ENCODE measurements at places on chromosomes 2 and 18. TPM values are rescaled to one million over a fixed set of nuclear protein-coding genes. Genes with fewer than 3 reads are reported as not detected.

GRCh38 chr2:232973796-232974195 is 39.3 kb downstream of the NGEF start:
- no peaks in the 10 kb centered on the region for H3K4me1 ChIP-seq
- H3K36me3 ChIP-seq: no peaks in the 10 kb centered on the region
- no peak overlapping the region for H3K4me3 ChIP-seq
- peak; percentile 32 for DNase-seq
- H3K27ac ChIP-seq: no peak overlapping the region
- peaks cover 5% of the 10 kb centered on the region for H3K27me3 ChIP-seq

DNA sequence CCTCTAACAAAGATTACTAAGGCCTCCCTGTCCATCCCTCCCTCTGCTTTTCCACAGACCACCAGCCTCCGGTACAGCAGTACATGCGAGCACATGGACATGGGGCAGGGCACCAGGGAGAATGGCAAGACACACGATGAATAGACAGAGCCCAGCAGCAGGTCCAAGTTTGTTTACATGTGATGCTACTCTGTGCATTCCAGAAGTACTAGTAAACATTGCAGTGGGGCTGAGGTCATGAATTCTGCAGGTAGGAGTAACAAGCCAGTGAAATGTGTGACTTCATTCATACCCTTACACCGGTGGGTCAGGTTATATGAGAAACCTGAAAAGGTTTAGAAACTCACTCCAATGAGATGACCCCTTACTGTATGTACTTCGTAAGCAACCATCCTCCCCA is 205.7 kb downstream of the BCL11A start:
- no peak overlapping the region for H3K4me3 ChIP-seq
- H3K4me1 ChIP-seq: no peaks in the 10 kb centered on the region
- no peak overlapping the region for H3K27ac ChIP-seq
- peaks cover 2% of the 10 kb centered on the region for H3K27me3 ChIP-seq
- no peak for DNase-seq
- no peaks in the 10 kb centered on the region for H3K36me3 ChIP-seq

DNA sequence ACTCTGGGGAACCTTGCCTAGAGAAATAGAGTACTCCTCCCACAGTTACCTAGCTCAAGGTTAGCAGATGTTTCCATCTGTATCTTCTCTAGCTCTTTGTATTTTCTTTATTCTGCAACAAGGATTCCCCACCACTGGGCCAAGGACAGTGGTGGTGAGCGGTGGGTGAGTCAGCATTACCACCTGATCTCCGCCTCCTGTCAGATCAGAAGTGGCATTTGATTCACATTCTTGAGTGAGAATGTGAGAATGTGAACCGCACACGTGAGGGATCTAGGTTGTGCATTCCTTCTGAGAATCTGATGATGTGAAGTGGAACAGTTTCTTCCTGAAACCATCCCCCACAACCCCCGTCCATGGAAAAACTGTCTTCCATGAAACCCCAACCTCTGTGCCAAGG is 9.0 kb downstream of the EPB41L3 start:
- H3K4me3 ChIP-seq: no peak overlapping the region
- H3K4me1 ChIP-seq: peaks cover 20% of the 10 kb centered on the region
- DNase-seq: no peak
- no peaks in the 10 kb centered on the region for H3K36me3 ChIP-seq

- no peak overlapping the region for H3K4me3 ChIP-seq
- no peak overlapping the region for H3K27ac ChIP-seq
- no peaks in the 10 kb centered on the region for H3K36me3 ChIP-seq
- no peak for DNase-seq
These were observed 31.8 kb upstream of the MEX3C start for GRCh38 chr18:51229328-51229727.

Gene ARHGEF33
- total RNA-seq: 0.51 TPM

Data from chondrocyte (in vitro differentiated cells).